ENCODE measurements at places on chromosomes 3 and 15. TPM values are rescaled to one million over a fixed set of nuclear protein-coding genes. Genes with fewer than 3 reads are reported as not detected.

The NSMCE3 gene
- 7.4 TPM for total RNA-seq

DNA sequence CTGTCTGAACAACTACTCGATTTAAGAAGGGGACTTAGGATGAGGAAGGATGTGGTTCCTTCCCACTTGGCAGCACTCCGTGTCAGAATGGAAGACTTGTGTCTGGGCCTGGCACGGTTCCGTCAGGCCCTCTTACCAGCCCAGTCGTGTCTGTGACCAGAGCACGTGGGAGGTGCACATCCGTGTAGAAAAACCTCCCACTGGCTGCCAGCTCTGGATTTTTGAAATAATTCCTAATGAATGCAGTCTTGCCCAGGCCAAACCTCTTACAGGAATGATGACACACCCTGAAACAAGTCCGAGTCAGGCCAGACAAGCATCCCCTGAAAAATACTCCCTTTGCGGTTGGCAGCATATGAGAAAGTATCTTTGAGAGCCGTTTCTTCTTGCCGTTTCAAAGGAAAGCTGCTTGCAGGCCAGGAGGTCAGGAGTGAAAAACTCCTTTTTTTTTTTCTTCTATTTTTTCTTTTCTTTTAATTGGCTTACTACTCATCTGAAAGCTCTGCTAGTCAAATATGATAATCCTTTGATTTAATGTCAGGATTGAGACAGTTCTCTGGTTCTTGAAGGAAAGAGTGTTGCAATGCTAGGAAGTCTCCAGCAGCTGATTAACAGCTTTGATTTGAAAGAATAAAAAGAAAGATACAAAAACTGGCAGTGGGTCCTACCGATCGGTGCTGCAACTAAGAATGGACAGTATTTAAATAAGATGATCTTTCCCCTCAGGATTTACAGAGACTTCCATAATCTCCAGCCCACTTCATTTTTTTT, 19.8 kb downstream of the IL1RAP start:
- DNase-seq: peak; percentile 81

GRCh38 chr15:101543926-101544612, 54.6 kb upstream of the PCSK6 start:
- DNase-seq: no peak

GRCh38 chr3:69142090-69142489, 19.7 kb upstream of the LMOD3 start:
- no peak for DNase-seq

DNA sequence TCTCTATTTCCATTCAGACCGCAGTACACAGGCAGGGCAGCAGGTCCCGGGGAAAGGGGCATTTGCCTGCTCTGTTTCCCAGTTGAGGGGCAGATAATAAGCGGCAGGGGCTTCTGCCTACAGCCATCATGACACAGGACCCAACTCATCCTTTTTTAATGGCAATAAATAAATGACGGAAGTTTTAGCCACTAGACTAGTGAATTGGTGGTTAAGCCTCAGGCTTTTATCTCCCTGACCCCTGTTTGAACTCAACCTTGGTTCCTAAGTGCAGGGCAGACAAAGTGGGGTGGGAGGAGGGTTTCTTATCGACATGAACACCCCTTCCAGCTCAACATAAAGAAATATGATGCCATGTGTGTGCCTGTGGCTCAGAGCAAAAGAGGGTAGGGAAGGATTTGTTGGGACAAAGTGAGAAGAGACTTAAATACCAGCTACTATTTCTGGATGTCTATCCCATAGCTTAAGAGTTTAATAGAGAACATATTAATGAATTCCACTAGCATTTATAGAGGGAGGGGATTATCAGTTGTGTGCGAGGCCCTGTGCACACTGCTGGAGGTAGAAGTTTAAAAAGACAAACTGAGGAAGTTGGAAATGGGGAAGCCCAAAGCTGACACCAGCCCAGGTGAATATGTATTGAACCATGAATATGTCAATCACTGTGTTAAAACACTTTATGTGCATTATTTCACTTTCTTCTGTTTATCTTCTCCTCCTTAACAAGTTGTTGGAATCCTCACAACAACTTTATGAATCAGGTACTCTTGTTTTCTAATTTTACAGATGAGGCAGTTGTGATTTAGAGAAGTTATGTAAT, 939.4 kb downstream of the MCTP2 start:
- no peak for DNase-seq

DNA sequence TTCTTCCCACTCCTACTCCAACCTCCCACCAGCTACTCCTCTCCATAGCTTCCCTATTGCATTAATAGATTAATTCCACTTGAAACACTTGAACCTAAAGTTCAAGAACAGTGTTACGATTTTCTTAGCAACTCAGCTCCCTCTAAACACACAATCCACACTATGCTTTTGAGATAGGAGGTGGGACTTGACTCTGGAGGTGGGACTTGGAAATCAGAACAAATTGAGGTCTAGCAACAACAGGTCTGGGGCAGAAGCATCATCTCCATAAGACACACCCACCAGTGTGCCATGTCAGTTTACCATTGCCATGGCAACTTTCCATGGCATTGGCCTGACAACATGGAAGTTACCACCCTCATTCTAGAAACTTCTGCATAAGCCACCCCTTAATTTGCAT, 336.5 kb upstream of the ALCAM start:
- DNase-seq: no peak

DNA sequence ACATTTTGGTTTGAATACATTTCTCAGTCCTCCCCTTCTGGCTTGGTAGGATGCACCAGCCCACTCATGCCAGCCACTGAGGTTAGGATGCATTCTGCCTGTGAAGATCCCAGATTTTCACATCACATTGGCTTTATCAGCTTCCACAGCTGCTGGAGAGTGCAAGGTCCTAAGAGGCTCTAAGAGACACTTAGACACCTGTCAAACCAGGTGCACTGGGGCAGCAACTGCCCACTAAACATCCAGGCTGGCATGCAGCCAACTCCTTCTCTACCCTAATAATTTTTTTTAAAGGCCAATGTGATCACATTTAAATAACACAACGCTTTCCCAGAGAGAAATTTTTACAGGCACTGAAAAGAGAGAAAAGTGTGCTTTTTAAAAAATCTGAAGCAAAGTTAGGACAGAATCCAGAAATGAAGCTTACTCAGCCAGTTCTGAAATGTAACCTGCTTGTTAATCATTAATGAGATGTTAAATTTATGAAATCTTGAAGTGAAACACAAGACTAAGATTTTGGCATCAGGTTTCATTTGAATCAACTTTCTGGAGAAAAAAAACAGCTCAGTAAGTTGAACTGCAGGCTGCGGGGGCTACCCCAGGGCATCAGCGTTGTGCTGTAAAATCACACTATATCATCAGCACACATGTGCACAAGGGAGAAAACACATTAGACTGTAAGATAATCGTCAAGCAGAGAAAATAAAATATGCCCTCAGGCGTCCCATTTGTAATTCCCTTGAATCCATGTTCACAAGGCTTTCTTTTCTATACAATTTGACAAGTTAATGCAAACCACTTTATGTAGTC, 312.9 kb downstream of the ZBBX start:
- no peak for DNase-seq

DNA sequence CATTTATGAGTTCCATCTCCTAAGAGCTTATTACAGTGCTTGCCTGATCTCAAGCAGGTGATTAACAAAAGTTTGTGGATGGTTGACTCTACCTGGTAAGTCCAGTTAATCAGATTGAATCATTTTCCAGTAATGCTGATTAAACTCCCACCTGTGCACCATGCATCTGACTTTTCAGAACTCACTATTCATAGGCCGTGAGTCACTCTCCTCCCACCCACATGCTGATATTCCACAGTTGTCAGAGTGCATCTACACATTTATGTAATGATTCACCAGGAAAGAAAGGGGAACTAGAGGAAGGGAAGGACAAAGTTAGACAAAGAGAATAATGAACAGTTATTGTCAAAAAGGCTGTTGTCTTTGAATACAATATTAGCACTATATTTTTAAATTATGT, 106.2 kb upstream of the UBE3A start:
- no peak for DNase-seq

DNA sequence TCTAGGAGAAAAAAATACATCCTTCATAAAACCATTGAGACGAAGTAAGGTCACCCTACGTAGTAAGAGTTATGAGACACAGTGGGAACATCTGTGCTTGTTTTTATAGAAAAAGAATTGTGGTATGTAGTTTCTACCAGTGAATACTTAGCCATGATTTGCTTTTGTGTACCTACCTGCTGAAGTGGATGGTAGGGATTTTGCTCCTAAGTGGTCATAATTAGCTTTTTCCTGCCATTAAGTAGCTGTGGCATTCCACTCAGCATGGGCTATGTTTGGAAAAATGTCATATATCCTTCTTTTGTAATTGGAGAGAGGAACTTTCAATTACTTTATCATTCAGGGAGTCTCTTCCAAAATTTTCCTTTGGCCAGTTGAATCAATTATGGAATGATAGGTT, 63.7 kb downstream of the CHD2 start:
- no peak for DNase-seq

- no peak for DNase-seq
Measured at GRCh38 chr15:36406911-36407310, 172.5 kb upstream of the CDIN1 start.
